ENCODE measurements at places on chromosomes 12 and 14.

DNA sequence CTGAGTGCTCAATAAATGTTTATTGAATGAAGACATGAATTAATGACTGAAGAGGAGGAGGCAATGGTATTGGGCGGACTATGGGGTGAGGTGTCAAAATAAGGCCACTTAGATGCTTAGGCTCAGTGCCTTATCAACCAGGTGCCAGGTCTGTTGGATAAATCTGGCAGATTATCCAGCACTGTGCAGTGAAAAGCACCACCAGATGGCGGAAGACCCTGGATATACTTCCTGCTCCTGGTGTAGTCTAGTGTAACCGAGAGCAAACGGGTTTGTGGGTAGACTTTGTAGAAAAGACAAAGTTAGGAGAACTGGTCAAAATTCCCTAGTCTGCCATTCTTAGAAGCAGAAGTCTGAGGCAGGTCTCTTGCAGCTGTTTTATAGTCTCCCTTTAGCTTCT, 306.3 kb downstream of the ATP23 start:
- no peak for DNase-seq

GRCh38 chr14:72855913-72856312, 38.0 kb downstream of the DPF3 start:
- no peak for DNase-seq

- no peak for DNase-seq
Observed at GRCh38 chr12:103998976-103999375, 33.3 kb downstream of the TDG start.

GRCh38 chr12:101939856-101940265, 62.5 kb downstream of the DRAM1 start:
- peak; percentile 64 for DNase-seq

DNA sequence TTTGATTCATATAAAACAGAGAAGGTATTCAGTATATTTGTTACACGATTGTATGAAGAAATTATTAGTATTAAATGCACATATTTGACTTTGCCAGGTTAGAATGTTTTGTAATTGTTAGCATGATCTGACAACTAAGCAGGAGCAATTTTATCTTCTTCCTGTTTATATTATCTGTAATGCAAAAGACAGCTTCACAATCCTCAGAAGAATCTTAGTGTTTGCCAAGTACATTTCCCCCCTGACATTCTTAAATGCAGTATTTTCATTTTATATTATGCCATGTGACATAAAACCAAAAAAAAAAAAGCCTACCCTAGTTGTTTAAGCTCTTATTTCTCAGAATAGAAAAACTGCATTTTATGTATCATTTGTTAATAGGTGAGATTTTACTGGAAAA, 469.4 kb downstream of the FOXG1 start:
- DNase-seq, result no peak

DNA sequence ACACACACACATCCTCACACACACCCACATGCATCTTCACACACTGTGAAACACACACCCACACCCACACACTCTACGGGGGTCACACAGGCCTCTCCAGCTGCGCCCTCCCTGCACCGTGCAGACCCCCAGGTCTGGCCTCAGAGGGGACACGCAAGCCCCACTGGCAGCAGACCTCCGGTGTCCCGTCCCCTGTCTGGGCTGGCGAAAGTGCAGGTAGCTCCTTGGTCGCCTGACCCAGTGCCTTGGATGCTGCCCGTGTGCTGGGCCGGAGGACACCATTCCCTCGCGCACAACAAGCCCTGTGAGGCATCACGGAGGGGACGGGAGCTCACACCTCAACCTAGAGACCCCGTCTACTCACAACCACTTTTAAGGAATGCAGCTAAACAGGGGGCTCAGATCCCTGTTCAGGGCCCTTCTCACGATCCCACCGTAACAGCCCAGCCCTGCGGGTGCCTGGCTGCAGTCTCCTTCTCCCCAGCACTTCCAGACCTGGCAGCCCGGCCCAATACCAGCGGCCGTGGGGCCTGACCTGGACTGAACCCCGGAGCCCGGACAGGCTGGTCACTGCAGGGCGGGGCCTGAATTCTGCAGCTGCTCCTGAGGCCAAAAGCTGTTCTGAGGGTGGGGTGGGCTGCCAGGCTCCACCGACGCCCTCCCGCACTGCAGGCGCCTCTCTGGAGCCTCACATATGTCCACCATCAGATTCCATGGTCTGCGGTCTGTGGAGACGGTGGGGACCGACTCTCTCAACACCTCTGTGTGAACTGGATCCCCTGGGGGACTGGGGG, 42.1 kb upstream of the FZD10 start:
- no peak for DNase-seq

GRCh38 chr12:86723326-86723725, 467.1 kb upstream of the MGAT4C start:
- no peak for DNase-seq

GRCh38 chr12:42482041-42482747, 107.4 kb downstream of the PRICKLE1 start:
- no peak for DNase-seq

DNA sequence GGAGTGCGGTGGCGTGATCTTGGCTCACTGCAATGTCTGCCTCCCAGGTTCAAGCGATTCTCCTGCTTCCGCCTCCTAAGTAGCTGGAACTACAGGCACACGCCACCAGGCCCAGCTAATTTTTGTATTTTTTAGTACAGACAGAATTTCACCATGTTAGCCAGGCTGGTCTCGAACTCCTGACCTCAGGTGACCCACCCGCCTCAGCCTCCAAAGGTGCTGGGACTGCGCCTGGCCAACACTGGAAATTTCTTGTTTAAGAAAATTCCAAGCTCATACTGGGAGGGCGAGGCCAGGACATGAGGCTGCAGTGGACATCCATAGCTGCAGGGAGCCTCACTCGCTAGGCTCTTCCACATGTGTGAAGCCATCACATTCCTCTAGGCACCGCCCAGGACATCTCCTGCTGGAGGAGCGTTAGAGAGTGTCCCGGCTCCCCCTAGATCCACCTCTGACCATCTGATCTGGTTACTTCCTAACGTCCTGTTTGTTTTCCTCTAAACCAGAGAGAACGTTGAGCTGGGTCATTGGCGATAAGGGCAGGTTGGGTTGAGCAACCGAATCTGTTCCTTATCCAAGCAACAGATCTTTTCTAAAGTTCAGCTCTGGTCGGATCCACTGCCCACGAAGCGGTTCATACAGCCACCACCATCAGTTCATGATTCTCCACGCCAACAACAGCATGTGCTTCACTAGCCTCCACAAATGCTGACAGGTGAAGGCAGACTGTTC, 108.2 kb upstream of the MED13L start:
- peak; percentile 72 for DNase-seq

- no peak for DNase-seq
Observed at GRCh38 chr12:108640802-108641445, 7.2 kb upstream of the SELPLG start.

DNA sequence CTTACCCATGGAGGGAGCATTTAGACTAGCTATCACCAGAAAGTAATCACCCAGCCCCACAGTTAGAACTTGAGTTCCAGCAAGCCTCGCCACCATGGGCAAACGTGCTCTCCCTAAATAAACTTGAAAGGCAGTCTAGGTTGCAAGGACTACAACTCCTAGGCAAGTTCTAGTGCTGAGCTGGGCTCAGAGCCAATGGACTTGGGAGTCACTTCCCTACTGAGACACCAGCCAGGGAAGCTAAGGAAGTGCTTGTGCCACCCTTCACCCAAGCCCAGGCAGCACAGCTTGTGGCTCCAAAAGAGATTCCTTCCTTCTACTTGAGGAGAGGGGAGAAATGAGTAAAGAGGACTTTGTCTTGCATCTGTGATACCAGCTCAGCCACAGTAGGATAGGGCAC, 57.9 kb downstream of the SLCO1A2 start:
- DNase-seq, result no peak

- DNase-seq, result no peak
Observed at GRCh38 chr14:86543521-86543920, 1013.6 kb downstream of the FLRT2 start.

- peak; percentile 35 for DNase-seq
Observed at GRCh38 chr14:21734457-21735074, 60.9 kb upstream of the OR4E1 start.

DNA sequence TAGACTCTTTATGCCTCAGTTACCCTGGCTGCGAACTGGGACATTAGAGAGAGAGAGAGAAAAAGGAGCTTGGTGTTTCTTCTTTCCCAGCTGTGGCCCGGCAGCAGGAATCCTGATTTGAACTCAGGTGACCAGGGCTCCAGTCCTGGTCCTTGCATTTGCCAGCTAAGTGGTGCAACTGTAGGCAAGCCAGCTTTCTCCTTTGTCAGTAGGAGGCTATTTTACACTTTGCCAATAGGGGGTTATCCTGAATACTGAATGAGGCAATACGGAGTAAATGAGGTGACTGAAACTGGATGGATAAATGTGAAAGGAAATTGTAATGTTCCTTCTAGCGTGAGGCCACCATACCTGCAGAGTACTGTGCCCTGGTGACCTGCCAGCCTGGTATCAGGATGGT, 27.8 kb downstream of the KCNA5 start:
- no peak for DNase-seq

GRCh38 chr12:89529738-89530137, 3.9 kb upstream of the POC1B start:
- DNase-seq, result peak; percentile 71

GRCh38 chr12:126558810-126559209, 1493.6 kb downstream of the AACS start:
- no peak for DNase-seq

- DNase-seq, result no peak
Observed at GRCh38 chr12:69620077-69620476, 9.4 kb upstream of the LRRC10 start.

DNA sequence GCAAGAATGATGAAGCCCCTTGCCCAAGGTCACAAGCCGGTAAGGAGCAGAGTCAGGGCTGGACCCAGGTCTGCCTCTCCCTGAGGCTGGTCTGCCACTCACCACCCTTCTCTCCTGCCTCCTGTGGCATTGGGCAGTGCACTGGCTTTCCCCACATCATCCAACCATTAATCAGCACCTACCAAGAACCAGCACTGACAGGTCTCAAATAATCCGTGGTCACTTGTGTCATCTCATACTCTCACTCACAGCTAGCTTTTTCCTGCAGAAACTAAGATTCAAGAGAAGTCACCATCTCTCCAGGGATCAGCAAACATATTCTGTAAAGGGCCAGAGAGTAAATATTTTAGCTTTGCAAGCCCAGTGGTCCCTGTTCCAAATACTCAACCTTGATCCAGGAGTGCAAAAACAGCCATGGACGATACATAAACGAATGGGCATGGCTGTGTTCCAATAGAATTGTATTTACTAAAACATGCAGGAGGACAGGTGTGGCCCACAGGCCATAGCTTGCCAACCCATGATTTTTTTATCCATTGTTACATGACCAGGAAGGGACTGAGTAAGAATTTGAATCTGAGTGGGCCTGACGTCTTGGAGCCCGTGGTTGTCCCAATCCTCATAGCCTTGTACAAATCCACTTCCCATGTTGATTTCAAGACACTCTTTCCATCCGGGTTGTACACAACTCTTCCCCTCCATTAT, 374.2 kb downstream of the BCL11B start:
- DNase-seq, result no peak

DNA sequence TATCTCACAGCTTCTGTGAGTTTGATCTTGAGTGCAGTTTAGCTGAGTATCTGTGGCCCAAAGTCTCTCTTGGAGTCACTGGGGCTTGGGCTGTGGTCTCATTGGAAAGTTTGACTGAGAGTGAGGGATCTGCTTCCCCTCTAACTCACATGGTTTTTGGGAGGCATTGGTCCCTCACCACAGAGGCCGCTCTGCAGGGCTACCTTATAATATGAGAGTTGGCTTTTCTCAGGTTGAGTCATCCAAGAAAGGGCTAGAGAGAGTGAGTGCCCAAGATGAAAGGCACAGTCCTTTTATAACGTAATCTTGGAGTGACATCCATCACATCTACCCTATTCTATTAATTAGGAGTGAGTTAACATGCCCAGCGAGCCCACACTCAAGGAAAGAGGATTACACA, 175.8 kb downstream of the SLC41A2 start:
- no peak for DNase-seq

GRCh38 chr12:124477107-124477915, 90.1 kb downstream of the NCOR2 start:
- DNase-seq, result no peak

DNA sequence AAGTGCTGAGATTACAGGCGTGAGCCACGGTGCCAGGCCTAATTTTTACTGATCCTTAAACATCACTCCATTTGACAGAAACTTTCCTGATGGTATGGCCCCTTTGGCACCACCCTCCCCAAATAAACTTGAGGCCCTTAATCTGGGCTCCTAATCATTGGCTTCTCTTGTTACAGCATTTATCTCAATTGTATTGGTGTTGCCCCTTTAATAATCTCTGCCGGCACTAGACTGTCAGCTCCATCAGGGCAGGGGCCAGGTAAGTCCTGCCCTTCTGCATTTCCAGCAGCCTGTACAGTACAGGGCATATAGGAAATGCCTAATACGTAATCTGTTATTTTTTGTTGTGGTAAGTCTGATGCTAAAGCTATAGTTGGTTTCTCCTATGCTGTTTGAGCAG, 1.2 kb upstream of the IFT81 start:
- no peak for DNase-seq

GRCh38 chr12:30850684-30851083, 75.9 kb upstream of the TSPAN11 start:
- no peak for DNase-seq

DNA sequence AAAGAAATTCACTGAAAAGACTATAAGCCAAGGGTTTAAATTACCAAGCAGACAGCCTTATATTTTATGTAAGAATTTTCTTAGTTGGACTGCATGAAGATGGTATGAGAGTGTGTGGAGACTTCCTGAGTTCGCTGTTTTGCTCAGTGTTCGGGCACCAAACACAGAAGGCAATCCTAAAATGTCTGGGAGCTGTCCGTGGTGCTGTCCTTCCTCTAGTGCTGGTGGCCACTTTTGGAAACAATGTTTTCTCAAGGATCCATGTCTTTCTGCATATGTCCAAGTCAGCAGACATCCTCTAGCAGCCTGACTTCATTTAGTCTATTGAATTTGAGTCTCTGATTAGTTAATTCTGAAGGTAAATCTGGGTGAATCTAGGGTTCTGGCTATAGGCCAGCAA, 135.8 kb downstream of the SLC8A3 start:
- DNase-seq, result peak; percentile 1

DNA sequence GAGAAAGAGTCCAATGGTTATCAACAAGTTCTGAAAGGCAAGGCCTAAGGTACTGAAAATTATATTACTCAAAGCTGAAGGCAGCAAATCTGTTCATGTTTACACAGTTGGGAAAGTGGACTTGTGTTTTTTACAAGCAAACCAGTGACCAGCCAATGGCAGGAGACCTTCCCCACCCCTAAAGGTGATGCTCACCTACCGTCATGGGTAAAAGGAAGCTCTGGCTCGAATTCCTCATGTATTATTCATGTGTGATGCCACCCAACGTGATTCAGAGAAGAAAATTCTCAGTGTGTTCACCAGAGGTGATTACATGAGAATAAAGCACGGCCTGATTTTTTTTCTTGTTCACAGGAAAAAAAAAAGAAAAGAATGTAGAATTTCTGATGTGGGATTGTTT, 1161.2 kb upstream of the SEL1L start:
- DNase-seq, result no peak

GRCh38 chr14:69351911-69352310, 46.2 kb downstream of the ERH start:
- DNase-seq, result no peak

DNA sequence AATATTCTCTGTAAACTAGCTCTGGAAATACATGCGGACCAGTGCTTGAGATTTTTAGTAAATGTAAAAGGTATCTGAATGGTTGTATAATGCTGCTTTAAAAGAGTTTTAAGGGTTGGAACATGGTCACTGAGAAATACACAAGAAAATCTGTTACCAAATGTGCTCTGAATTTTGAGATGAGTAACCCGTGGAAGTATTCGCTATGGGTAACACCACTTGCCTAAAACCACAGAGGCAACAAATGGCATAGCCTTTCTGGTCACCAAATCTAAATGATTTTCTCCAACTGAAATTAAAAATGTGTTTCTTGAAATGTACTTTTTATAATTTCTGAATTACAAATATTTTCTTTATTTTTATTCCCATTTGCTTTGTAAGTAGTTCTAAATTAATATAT, 745.7 kb downstream of the DIO2 start:
- DNase-seq, result no peak

Measured in MV-4-11 (cell line).